ENCODE measurements at places on chromosomes 11 and 22.

DNA sequence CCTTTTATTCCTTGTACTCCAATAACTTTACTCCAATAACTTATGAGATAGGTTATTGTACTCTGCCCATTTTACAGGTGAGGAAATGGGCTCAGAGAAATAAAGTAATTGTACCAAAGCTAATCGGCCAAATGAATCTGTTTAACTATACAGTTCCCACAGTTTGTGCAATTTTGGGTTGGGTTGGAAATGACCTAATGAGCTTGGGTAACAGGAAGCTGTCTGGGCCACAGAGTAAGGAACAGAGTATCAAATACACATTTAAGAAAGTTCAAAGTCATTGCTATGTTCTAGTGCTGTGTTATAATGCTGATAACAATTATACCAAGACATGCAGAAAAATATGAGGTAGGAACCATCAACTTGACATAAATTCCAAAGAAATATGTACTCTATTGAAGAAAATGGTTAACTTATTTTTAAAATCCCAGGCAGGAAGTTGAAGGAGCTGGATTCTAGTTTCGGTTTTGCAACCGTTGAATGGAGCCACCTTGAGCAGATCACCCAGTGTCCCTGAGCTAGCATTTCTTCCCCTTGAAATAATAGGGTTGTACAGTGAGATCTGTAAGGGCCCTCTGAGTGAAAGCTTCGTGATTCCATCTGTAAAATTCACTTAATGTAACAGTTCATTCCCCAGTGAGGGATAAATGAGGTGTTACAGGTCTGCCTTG lies 360.9 kb upstream of the NARS2 start:
- no peak for DNase-seq

DNA sequence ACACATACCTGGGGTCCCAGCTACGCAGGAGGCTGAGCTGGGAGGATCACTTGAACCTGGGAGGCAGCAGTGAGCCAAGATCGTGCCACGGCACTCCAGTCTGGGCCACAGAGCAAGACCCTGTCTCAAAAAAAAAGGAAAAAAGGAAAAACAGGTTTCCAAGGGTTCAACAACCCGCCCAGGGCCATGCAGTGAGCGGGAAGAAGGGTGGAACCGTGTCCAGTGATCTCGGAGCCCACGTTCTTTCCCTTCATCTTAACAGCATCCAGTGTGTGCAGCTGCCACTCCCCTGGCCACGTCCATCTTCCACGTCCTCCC lies 14.9 kb upstream of the LRP5 start:
- DNase-seq, result no peak

GRCh38 chr11:35747668-35748067 lies 85.1 kb downstream of the TRIM44 start:
- no peak for DNase-seq

DNA sequence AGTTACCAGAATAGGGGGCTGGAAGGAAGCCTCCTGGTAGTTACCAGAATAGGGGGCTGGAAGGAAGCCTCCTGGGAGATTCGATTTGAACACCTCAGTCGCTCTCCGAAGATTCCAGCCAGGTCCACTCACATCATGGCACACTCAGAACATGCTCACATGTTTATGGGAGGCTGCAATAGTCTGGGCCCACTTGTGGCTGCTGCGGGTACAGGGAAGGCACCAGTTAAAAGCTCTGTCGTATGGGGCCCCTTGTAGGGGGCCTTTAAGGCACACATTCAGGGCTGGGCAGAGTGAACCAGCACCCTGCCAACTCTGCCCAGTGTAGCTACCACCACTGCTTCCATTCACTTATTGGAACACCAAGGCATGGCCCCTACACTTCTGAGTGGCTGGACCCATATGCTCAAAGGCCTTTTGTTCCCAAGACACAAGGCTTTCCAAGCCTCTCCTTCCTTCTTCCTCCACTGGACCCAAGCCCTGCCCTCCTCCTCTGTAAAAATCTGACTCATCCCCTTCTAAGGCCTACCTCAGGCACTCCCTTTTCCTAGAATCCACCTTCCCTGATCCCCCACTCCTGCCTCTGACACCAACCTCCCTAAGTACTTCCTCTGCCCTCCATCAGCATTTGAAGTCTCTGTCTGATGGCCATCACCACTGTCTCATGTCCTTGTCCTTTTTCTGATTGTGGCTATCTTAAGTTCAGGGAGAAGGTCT lies 28.0 kb downstream of the USP35 start:
- no peak for DNase-seq

- no peak for DNase-seq
Observed at GRCh38 chr11:133911171-133911570, 45.6 kb downstream of the IGSF9B start.

- no peak for DNase-seq
Observed at GRCh38 chr11:74380746-74381439, 17.3 kb downstream of the PGM2L1 start.

DNA sequence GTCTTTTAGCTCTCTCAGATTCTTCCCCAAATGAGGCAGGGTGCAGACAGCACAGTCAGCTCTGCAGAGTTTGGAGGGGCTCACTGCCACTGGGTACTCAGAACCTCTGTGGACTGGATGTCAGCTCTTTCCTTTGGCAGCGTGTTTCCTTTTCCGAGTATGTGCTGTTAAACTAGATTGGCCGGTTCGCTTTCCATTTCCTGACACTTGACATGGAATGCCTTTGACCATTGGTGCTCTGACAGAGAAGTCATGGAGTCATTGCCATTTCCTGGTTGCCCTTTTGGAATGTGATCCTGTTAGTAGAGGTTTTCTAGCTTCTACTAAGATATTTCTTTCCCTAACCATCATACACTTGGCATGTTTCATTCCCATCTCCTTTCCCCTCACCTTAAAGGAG lies 86.7 kb downstream of the SWAP70 start:
- DNase-seq, result no peak

DNA sequence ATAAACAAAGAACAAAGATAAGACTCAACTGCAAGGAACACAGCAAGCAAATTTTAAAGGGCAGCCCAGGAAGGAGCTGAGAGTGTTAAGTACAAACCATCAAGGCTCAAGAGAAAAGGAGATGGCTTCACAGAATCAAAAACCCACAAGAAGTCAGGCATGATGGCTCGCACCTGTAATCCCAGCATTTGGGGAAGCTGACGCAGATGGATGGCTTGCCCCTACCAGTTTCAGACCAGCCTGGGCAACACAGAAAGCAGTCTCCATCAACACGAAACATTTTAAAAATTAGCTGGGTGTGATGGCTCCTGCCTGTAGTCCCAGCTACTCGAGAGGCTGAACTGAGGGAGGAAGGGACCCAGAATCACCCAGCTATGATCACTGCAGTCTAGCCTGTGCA lies 32.6 kb downstream of the MAPK1 start:
- no peak for DNase-seq

GRCh38 chr11:70482529-70482917 lies 84.2 kb downstream of the CTTN start:
- DNase-seq, result no peak

- DNase-seq, result no peak
Observed at GRCh38 chr11:107653076-107653475, 58.8 kb downstream of the SLN start.

GRCh38 chr11:13762718-13763117 lies 94.2 kb downstream of the FAR1 start:
- DNase-seq, result no peak

DNA sequence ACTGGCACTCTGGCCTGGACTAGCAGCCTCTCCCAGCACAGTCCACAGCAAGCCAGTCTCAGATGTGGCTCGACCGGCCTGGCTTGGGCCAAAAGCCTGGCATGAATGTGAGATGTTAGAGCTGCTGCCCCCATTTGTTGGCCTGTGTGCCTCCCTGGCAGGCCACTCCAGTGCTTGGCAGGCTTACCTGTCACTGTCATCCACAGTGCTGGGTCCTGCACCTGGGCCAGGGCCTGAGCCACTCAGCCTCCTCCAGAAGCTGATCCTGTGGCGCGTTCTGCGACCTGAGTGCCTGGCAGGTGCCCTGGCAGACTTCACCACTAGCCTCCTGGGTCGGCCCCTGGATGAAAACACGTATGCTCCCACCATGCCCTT lies 36.1 kb downstream of the RRP8 start:
- DNase-seq, result no peak

DNA sequence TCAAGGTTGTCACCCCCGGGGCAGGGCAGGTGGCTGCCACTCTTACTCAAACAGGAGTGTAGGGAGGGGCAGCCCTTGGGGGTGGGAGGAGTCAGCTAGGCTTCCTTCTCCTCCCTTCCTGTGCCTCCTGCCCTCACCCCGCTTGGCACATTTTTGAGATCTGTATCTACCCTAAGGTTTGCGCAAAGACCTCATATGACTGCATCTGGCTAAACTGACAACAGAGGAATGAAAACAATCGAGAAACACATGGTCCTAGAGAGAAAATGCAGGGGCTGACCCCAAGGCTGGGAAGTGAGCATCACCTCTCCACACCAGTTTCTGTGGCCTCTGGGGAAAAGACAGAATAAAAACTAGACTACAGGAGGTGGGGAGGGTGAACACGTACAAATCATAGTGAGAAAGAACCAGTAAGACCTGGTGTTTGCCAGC lies 28.1 kb downstream of the IGSF9B start:
- no peak for DNase-seq

DNA sequence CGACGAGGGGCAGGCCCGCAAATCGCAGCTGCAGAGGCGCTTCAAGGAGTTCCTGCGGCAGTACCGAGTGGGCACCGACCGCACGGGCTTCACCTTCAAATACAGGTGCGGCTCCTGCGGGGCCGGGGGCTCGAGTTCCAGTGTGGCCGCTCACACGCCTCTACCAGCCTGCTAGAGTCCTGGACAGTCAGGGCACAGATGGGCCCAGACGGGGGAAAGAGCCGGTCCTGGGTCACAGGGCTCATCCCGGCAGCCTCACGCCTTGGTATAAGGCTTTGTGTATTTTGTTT lies 506 bp downstream of the MCM5 start:
- no peak for DNase-seq

- no peak for DNase-seq
Observed at GRCh38 chr11:78432058-78432515, 14.5 kb upstream of the GAB2 start.

DNA sequence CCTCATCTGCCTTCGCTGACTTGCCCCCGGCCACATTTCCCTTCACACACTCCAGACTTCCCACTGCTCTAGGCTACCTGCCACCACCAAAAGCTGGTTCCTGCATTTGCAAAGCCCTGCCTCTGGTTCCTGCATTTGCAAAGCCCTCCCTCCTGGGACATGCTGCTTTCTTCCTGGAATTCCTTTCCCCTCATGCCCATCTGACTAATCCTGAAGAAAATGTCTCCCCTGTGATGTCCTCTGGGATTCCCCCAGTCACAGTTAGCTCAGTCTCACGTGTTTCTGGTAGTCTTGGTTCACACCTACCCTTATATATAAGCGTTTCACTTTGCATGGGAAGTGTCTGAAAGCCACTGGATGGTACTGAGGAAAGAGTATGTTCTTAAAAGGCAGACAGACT lies 206.9 kb downstream of the DBX1 start:
- DNase-seq, result no peak

All from SK-N-DZ (cell line).